GF-D8 (cell line): ENCODE measurements at places on chromosomes 5 and 9.

- DNase-seq, result no peak
Measured at GRCh38 chr5:170405817-170406216, 16.6 kb upstream of the KCNMB1 start.

DNA sequence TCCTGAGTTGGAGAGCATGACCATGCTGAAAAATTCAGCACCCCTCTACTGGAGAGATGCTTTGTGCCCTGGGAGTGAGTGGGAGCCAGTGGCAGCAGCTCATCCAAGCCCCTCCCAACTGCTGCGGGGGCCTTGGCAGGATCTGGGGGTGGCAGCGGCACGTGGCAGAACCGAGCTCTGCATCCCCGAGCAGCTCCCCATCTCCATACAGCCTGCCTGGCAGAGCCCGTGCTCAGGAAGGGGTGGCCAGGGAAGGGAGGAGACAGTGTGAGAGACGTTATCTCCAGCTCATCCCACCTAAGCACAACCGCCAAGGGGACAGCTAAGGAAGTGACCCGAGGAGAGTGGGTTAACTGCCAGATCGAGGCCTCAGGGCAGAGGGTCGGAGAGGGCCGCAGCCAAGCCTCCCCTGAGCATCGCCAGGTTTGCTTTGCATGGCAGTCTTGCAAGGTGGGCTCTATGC, 17.2 kb upstream of the DPM2 start:
- DNase-seq, result no peak

- DNase-seq, result no peak
Measured at GRCh38 chr5:79488058-79488457, 25.9 kb downstream of the HOMER1 start.

DNA sequence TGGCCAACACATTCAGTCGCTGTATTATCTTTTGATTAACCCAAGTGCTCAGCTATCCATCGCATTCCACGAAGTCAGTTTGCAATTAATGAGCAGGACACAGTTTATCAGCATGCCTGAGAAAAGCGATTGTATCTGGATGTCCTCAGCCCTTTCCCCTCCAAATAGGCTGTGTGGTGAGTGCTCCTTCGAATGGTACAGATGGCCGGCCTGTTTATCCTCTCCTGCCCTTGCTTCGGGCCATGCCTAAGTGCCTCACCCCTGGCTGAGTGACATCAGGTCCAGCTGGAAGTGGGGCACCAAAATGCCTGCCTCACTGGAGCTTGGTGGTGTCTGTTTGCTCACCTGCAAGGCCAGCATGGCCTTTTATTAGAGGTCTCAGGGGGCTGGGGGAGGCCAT, 317.3 kb downstream of the GADD45G start:
- no peak for DNase-seq

DNA sequence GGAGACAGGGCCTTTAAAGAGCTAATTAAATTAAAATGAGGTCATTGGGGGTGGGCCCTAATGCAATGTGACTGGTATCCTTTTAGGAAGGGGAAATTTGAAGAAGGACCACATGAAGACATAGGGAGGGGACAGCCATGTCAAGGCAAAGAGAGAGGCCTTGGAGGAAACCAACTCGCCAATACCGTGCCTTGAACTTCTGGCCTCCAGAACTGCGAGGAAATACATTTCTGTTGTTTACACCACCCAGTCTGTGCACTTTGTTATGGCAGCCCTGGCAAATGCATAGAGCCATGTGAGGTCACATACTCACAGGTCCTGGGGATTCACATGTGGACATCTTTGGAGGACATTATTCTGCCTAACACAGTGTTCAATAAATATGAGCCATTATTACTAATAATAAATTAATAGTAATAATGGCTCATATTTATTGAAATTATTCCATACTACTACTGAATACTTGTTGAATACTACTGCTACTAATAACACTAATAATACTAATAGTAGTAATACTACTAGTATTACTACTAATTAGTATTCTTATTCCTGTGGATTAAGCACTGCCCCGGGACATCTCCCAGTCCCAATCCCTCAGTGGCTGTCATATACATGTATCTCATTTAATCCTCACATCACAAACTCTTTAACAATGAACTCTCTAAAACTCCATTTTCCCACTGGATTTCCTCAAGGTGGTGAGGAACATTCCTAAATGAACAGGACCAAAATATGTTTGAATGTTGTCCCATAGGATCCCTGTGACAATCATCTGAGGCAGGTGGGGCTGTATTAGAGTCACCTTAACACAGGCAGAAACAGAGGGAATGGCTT, 8.4 kb downstream of the TRAF1 start:
- no peak for DNase-seq

DNA sequence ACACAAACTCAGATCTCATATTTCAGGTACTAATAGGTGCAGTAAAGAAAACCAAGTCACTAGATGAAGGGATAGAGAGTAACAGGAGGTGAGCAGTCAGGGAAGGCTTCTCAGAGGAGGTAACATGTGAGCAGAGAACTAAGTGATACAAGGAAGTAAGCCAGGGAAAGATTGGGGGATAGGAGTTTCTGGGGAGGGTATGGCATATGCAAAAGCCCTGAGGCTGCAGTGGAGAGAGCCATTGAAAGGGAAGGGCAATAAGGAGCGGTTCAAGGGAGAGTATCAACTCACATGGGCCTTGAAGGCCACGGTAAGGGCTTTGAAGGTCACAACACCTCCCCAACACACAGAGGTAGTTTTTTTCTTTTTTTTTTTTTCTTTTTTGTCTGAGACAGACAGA, 6.9 kb downstream of the OLFML2A start:
- DNase-seq, result no peak

DNA sequence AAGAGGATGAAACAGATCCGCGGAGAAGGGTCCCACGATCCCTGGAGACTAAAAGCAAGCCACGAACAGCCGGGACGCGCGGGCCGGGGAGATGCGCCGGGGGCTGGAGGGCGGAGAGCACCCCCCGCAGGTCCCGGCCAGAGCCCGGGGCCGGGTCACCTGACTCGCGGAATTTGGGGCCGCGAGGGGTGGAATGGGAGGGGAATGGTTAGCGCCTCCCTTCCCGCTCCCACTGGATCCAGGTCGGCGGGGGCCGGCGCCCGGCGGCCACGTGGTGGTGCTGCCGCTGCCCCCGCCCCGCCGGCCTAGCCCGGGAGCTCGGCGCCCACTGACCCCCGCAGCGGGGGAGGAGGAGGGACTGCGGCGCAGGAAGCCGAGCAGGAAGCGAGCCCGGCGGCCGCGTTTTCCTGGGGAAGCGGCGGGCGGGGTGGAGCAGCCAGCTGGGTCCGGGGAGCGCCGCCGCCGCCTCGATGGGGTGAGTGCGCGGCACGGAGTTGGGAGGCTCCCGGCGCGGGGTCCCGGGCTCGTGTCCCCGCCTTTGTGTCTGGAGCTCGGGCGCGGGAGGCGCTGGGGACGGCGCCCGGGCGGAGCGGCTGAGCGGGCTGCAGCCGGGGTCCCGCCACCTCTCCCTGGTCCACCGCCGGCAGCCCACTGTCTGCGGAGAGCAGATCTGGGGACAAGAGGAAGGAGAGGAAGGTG, at the start of gene RAI14:
Gene RAI14, plus strand, starts transcription at position 328 of the 699 bp plus-strand sequence. CDS start 30,592 bp downstream, outside the sequence.
- no peak for DNase-seq

DNA sequence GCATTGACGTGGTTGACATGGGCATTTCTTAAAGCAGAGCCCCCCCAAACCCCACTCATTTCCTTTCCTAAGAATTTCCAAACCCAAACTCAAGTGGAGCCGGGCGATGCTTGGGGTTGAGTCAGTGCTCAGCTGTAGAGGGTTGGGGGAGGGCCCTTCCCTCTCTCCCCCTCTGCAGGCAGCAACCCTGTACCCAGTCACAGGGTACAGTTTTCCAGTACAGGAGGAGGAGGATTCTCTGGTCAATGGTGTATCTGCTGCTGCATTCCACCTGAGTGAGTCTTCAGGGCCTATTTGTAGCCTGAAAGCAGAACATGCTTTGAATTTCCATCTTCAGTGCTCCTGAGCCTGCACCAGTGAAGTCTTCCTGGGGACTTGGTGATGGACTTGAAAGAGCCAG, 55.8 kb downstream of the ENTREP1 start:
- DNase-seq, result no peak

DNA sequence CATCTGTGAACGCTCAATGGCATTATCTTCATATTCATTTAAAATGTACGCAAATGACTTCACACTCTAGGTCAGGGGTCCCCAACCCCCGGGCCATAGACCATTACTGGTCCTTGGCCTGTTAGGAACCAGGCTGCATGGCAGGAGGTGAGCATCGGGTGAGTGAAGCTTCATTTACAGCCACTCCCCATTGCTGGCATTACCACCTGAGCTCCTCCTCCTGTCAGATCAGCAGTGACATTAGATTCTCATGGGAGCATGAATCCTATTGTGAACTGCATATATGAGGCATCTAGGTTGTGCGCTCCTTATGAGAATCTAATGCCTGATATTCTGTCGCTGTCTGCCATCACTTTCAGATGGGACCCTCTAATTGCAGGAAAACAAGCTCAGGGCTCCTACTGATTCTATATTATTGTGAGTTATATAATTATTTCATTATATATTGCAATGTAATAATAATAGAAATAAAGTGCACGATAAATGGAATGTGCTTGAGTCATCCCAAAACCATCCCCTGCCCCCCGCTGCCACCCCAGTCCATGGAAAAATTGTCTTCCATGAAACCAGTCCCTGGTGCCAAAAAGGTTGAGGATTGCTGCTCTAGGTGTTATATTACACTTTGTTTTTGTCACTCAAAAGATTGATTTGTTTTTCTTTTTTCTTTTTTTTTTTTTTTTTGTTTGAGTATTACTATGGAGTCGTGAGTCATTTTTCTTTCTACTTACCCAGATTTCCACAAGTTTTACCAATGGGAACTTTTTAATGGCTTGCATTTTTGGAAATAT, 127.2 kb downstream of the DOCK8 start:
- no peak for DNase-seq

DNA sequence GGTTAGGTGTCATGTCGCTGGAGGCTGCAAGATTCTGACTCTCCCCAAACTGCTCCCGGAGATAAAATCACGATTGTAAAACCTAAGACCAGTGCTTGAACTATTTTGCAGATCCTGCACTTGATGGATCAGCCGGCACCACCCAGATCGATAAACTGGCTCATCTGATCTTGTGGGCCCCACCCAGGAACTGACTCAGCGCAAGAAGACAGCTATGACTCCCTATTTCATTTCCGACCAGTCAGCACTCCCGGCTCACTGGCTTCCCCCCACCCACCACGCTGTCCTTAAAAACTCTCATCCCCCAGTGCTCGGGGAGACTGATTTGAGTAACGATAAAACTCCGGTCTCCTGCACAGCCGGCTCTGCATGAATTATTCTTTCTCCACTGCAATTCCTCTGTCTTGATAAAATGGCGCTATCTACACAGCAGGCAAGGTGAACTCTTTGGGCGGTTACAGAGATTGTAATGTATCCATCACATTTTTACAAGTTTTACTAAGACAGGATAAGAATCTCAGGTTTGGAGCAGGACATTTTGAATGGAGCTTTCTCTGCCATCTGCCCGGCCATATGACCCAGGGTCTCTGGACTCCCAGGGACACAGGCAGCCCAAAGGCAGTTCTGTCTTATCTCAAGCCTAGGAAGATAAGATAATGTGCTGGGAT, 10.6 kb upstream of the PPP1R26 start:
- no peak for DNase-seq

GRCh38 chr5:90590-91547, 1.1 kb upstream of the PLEKHG4B start:
- DNase-seq, result no peak

DNA sequence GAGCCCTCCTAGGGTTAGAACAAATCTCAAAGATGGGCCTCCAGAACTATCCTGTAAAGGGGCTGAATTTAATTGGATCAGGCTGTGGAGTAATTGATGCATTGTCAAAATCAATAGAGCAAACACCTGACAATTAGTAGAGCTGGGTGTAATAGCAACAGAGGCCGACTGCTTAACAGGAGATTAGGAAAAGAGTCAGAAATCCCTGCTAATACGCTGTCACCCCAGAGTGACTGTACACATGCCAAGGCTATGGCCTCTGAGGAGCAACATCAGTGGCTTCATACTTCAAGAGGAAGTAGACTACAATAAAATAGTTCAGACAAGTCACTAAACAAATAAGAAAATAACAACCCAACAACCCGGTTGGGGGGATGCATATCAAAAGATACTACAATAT, 18.7 kb upstream of the GRPEL2 start:
- DNase-seq, result no peak

DNA sequence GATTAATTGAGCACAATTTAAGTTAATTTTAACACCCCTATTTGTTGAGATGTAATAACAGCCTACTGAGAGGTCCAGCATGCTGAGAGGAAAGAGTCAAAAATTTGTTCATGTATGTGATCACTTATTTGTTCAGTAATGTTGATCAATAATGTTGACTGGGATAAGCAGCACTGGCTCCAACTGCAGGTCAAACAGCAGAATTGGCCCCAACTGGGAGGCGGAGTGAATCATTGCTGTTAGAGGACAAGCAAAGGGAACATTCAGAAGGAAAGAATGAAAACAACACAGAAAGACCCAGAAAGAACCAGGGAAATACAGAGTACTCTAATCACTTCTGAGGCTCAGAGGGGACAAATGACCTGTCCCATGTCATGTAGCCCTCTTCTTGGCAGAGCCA, 221.1 kb downstream of the COMMD10 start:
- DNase-seq, result no peak

GRCh38 chr5:67672636-67673035, 476.0 kb upstream of the CD180 start:
- no peak for DNase-seq

- no peak for DNase-seq
Measured at GRCh38 chr5:55226934-55227663, at the start of gene MCIDAS. MCIDAS (minus strand) TSS chr5:55227315; CDS start chr5:55227138, 177 bp downstream.

- no peak for DNase-seq
Measured at GRCh38 chr5:93924628-93925027, 183.2 kb upstream of the POU5F2 start.

DNA sequence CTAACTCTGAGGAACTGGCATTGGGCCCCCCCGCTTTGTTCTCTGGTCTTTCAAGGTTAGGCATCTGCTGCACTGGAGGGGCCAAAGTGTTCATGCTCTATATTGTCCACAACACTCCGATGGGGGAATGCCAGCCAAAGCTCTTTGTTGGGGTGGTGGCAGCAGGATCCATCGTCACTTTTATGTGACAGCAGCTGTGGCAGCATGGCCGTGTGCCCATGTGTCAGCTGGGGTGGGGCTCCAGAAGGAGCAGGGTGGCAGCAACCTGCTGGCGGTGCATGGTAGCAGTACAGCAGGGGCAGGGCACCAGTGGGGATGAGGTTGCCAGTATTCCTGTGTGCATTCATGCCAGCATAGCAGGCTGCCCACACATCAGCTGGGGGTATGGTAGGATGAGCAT, 28.2 kb downstream of the ITGA2 start:
- no peak for DNase-seq

GRCh38 chr5:27242258-27242626, 203.9 kb upstream of the CDH9 start:
- DNase-seq, result no peak
